Omental fat pad (tissue), 4 donors: ENCODE measurements at places on chromosomes 5 and 9. TPM values are rescaled to one million over a fixed set of nuclear protein-coding genes. Genes with fewer than 3 reads are reported as not detected.

DNA sequence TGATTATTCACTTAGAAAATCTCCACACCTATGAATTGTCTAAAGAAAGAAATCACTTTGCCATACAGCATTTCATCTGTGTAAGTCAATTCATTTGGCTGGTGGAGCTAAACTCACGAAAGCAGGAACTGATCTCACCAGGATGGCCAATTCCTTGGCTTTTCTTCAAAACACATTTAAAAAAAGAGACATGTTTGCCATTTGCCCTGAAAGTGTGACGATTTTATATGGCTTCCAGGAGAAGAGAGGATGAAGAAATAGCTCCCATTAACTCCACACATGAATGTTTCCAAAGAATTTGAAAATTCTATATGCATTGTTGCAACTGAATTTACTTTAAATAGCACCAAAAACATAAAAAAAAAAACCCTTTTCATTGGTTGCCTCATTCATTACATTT lies 334.7 kb downstream of the DMRT2 start:
- no peak for DNase-seq

EEIG1 gene
- total RNA-seq, result 6.0 TPM

PCDHB2 gene
- total RNA-seq, result 4.9 TPM

DNA sequence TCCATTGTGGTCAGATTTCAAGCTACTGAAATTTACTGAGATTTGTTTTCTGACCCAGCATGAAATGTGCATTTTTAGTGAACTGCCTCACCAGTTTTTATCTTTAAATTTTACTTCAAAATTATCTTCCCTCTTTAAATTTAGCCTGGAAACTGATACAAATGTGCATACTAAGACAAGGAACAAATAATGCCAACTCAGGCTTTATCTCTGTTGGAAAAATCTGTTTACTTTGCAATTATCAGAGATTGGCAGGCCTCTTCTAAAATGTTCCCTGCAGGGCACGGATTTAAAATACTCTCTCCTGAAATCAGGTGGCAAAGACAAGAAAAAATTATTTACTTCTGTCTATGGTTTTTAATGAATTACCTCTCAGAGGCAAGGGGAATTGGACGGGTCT lies 151.0 kb upstream of the PTCH1 start:
- DNase-seq, result no peak

DNA sequence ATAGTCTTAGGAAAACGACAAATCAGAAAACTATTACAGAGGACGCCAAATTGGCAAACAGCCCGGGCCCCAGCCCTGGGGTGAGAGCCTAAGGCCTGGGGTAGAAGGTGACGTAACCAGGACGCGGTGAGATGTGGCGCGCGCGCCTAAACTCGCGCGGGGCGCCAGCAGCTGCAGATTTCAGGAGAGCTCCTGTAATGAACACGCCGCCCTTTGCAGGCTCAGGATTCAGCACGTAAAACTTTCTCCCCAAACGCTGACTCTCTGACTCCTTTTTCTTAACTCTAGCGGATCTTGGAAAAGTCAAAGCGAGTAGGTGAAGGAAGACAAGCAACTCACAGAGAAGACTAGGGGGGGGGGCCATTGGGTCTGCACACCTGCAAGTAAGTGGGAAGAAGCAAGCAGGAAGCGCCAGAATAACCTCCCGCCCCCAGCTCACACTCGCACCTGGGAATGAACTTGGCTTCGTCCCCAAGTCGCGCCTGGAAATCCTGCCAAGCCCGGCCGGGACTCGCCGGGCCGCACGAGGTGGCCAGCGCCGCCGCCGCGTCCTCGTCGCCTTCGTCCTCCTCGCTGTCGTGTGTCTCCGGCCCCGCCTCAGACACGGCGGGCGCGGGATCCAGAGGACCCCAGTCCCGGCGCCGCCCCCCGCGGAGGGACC lies 822 bp downstream of the RASEF start:
- DNase-seq, result no peak

GRCh38 chr9:111158363-111158762 lies 120.1 kb upstream of the LPAR1 start:
- DNase-seq, result no peak
